AG04449 (cell line): ENCODE measurements at places on chromosomes 3 and 15.

- no peak for DNase-seq
Measured at GRCh38 chr3:141306276-141306675, 62.0 kb upstream of the ZBTB38 start.

GRCh38 chr3:123779655-123780231 is 104.4 kb downstream of the MYLK start:
- DNase-seq = no peak

- no peak for DNase-seq
Measured at GRCh38 chr15:54481819-54482218, 503.6 kb downstream of the UNC13C start.

GRCh38 chr3:167874671-167875372 is 139.3 kb downstream of the SERPINI1 start:
- no peak for DNase-seq
